ENCODE measurements at places on chromosomes 16 and 17. TPM values are rescaled to one million over a fixed set of nuclear protein-coding genes. Genes with fewer than 3 reads are reported as not detected.

DNA sequence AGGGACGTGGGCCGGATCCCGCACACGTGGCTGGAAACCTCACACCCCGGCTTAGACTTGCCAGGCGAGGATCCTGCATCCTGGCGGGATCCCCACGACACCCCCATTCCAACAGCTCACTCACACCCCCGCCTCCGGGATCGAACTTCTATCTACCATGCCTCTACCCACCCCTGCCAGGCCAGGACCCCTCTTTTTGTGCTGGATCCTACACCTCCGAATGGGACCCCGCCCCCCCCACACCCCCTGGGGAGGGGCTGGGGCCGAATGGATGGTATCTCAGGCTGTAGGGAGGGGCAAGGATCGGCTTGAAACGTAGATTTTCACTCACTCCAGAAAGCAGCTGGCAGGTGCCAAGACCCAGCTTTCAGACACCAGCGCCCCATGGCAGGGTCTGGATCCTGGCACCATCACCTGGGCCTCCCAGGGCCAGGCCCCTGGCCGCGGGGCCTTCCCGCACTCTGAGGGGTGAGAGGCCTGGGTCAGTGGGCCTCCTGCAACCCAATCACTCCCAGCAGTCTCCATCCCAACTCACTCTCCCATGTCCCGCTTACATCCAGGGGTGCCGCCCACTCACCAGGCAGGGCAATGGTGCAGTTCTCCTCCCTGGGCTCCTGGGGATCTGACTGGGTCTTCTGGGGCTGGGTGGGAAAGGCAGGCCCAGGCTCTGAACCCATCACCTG is 6.7 kb downstream of the PRSS36 start:
- DNase-seq, result no peak

DNA sequence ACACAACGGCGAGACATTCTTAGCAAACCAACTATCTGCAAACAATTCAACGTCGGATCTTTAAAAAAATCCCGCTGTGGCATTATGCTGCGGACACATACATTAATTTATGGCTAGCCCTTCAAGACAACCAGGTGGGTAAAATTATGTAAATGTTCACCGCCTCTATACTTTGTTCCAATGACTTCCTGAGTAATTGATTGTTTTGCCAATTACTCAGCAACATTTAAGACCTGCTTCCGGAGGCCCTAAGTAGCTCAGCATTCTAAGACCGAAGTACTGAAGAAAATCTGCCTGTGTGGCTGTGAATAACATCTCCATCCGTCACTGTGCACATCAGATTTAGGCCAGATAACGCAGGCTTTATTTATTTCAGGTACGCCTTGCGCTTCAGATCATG is 23.3 kb downstream of the QPRT start:
- DNase-seq, result no peak

DNA sequence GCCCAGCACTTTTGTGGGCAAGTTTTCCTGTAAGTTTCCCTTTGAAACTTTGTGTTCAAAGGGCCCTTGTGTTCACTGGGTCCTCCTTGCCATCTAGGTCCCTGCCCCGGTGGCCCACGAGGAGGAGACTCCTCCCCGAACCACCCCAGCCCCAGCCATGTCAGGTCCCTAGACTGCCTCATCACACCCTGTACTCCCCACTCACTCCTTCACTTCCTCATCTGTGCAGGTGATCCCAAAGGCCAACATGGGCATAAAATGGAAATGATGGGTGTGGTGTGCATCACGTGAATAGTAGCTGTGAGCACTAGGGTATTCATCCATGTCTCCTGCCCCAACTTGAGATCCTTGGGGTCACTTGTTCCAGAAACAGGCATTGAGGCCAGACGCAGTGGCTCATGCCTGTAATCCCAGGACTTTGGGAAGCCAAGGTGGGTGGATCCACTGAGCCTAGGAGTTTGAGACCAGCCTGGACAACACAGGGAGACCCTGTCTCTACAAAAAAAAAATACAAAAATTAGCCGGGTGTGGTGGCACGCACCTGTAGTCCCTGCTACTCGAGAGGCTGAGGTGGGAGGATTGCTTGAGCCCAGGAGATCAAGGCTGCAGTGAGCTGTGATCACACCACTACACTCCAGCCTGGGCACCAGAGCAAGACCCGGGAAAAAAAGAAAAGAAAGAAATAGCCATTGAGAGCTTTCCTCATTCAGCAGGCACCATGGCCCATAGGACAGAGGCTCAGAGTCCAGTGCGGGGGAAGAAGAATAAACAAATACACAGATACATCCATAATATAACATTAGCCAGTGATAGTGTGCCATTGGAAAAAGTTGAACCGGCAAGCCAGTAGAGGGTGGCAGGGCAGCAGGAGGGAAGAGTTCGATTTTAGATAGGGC is 74.5 kb downstream of the KATNIP start:
- DNase-seq, result no peak

GRCh38 chr17:34892461-34893249 is 68.6 kb downstream of the CCT6B start:
- DNase-seq, result no peak

DNA sequence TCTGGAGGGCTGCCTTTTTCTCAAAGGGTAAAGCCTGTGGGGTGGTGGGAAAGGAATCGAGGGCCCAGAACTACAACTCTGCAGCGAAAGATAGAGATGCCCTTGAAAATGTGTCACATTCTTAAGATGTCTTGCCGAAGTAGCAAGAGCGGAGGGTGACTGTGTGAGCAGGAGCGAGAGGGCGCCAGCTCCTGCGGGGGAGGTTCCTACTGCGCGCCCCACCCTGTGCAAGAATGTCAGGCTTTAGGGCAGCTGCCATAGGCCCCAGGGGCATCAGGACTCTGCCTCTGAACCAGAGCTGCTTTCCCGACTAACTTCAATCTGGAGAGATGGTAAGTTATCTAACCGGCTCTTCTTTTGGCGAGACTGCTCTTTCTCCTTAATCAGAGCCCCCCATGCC is 11.8 kb upstream of the ITGAE start:
- no peak for DNase-seq

- DNase-seq, result no peak
Measured at GRCh38 chr17:47869114-47869513, 18.2 kb upstream of the SP6 start.

TNFRSF17 gene
- total RNA-seq, result not detected

RPRML gene
- 0.54 TPM for total RNA-seq

HOXB1 gene
- not detected for total RNA-seq

ZNF750 gene
- total RNA-seq, result not detected

Data from Panc1 (cell line).